ENCODE measurements at places on chromosomes 4 and X.

DNA sequence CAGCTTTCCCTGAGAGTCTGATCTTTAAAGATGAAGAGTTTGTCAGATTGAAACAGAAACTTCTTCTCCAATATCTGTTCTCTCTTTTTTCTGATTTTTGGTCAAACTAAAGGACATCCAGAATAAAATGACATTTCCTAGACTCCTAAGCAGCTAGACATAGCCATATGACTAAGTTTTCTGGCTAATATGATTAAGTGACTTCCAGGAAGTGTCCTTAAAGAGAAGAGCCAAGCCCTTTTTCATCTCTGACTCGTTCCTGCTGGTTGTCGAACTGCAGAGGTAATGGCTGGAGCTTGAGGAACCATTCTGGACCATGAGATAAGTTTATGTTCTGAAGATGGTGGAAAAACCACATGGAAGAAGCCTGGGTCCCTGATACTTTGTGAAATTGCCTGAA is 546.0 kb downstream of the BCOR start:
- no peak for DNase-seq

DNA sequence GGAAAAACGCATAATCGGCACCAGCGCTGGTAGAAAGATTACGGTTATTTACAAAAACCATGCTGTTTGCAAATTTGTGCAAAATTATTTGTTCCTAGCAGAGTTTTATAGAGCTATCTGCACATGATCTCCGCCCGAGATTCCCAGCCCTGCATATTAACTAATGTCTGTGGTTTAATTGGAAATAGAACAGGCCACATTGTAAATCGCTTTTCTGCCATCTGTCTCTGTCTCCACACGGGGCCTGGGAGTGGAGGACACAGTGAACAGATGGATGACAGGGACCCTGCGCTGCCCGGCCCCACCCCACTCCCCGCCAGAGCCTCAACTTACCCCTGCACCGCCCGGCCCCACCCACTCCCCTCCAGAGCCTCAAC is 126.9 kb downstream of the FAM53A start:
- DNase-seq, result no peak

- DNase-seq, result peak; percentile 0
These were observed 755.4 kb downstream of the SH3BGRL start for GRCh38 chrX:81957318-81957717.

DNA sequence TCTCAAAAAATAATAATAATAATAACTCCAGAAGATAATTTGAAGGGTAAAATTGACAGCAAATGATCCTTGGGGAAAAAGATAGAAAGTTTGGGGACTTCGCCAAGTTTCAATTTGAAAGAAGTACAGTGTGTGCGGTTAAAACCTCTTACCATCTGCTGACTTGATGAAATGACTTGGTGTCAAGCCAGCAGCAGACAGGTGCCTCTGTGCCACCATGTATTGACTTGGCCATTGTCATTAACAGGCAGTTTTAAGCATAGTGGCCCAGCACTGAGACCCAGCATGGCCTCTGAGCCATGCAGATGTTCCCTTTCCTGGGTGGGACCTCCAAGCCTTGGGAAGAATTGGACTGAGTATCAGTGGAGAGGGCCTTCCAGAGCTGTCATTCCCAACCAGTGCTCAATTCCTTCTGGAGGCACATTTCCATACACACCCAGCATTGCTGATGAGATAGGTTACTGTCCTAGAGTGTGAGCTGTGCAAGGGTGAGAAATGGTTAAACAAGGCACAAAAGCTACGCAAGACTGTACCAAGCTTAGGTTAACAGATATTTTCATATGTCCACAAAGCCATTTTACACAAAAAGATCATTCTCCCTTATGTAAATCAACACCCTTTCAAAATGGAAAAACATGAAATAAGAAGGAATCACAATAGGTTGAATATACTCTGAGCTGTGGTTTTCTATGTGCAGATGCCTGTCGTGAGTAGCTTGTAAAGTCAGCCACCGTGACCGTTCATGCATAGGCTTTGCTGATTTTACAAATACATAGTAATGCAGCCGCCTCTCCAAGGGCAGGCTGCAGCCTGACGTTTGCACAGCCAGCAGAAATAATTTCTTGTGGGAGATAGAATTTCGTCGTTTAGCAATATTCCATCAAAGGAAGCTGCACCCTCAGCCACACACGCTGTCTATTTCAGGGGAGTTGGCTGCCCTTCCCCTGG is 59.4 kb upstream of the FBXW7 start:
- peak; percentile 31 for DNase-seq

- peak; percentile 33 for DNase-seq
These were observed 238.2 kb downstream of the C4orf33 start for GRCh38 chr4:129334136-129334535.

- DNase-seq, result peak; percentile 71
These were observed 61.3 kb downstream of the ANTXR2 start for GRCh38 chr4:80011636-80012236.

GRCh38 chrX:427812-428725 is 41.4 kb upstream of the PPP2R3B start:
- peak; percentile 41 for DNase-seq

GRCh38 chr4:157912212-157912611 is 260.6 kb downstream of the GASK1B start:
- DNase-seq, result no peak

DNA sequence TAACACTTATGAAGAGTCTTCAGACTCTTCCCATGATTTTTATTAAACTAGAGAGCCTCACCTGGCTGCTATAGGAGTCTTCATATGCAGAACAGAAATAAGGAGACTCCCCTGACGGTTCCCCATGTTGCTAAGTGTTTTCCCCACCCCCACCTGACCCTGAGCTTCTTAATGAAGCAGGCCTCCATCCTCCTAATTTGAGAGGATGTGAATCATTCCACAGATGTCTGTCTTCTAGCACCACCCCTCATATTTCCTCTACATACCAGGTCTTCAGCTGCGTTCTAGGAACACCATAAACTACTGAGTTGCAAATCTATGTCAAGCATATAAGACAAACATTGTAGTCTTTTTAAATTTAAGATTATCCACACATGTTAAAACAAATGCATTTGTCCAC is 36.9 kb downstream of the RP2 start:
- DNase-seq, result peak; percentile 19

GRCh38 chr4:41160012-41160789 is 54.1 kb downstream of the APBB2 start:
- peak; percentile 90 for DNase-seq

DNA sequence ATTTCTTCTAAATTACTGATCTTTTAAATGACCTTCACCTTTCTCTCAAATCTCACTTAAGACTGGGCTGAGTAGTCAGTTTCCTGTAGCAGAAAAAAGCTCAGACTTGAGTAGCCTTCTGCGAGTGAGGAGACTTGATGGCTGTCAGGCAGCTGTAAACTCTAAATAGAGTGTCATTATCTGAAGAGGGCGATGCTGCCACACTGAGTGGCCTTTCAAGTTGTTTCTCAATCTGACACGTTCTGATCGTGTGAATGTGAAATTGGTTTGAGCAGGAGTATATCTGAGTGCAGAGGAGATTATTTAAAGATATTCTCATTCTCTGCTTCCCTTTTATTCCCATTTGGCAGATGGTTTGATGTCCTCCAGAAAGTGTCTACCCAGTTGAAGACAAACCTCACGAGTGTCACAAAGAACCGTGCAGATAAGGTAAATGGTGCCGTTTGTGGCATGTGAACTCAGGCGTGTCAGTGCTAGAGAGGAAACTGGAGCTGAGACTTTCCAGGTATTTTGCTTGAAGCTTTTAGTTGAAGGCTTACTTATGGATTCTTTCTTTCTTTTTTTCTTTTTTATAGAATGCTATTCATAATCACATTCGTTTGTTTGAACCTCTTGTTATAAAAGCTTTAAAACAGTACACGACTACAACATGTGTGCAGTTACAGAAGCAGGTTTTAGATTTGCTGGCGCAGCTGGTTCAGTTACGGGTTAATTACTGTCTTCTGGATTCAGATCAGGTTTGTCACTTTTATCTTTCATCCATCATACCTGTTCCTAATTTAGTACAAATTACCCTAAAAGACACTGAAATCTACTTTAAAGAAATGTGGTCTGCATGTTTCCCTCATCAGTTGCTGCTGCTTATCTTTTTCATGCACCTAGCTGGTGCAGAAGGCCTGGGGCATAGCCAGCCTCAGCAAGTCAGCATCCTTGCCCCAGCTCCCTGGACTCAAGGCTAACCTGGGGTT is 74.3 kb upstream of the MSANTD1 start:
- no peak for DNase-seq

- no peak for DNase-seq
These were observed 26.8 kb downstream of the CRMP1 start for GRCh38 chr4:5865896-5866599.

DNA sequence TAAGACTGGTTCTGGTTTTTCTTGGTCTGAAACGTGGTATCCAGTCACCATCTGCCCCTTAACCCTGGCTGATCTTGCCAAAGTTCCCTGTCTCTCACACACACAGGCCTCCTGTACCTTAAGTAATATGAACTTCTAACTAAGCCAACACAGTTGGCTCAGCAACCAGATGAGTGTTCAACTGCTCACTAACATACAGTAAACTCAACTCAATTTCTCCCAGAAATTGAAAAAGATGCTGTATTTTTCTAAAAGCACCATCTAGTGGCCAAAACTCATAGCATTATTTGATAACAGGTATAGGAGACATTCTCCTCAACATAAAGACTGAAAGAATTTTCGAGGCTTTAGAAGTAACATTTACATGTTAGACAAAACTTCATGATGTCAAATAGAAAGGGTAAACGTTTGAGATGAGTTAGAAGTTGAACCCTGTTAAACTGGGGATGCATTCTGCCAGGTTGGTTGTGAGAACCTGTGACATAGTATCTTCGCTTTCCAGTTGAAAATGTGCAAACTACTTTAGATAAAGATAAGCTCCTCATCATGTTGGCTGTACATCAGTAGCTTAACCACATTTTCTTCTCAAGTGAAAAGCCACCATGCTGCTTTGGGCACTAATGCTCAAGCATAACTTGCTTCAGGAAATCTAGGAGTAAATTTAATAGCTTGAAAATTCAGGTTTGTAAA is 31.2 kb downstream of the CCNI start:
- DNase-seq, result peak; percentile 77

DNA sequence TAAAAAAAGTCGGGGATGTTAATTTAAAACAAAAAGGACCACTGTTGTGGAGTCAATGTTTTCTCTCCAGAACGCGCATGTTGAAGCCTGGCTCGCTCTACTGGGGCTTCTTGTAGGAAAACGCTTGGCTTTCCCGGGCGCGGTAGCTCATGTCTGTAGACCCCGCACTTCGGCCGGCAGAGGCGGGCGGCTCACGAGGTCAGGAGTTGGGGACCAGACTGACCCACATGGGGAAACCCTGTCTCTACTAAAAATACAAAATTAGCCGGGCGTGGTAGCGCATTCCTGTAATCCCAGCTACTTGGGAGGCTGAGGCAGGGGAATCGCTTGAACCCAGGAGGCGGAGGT is 15.6 kb downstream of the NELFA start:
- DNase-seq, result no peak

- no peak for DNase-seq
These were observed 865.0 kb downstream of the CCSER1 start for GRCh38 chr4:90992213-90992612.

GRCh38 chrX:107669261-107669660 is 41.0 kb downstream of the PRPS1 start:
- no peak for DNase-seq

DNA sequence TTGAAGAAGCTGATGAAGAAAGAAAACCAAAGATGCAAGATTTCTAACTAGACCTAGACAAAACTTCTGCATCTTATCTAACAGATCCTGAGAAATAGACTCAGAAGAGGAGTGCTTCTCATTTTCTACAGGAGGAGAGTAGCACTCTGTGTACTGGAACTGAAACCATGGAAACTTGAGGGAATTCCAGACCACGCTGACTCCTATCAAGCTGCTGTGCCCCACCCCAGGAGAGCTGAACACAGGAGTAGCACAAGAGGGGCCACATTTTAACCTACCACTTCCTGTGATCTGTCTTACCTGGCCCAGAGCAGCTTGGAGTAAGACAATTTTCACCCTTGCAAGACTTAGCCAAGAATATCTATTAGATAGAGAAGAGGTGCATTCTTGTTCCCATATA is 248.9 kb downstream of the SCFD2 start:
- peak; percentile 64 for DNase-seq

DNA sequence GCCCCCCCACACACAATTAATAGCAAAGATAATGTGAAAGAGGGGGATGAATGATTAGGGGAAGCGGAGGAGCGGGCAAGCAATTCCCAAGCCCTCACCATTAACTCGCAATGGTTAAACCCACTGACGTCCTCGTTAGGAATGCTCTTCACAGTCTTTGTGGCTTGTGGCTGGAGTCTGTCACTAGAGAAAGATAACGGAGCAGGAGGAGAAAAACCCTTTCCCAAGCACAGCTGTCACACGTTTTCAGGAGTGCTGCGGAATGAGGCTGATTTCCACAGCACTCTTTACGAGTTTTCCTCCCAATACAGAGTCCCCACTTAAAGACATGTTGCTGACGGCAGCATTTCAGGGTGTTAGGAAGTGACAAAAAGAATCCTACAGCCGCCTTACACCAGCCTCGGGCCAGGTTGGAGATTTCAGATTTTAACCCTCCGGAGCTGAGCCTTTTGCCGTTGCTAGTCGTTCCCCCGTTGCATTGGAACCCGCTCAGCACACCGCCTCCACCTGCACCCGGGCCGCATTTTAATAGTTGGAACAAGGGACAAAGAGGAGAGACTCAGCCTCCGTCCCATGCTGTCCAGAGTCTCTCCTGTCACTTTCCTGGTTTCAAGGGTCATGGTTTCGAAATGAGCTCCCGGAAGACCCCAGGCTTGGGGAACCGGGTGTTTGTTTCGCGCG is 92.2 kb downstream of the GEMIN8 start:
- peak; percentile 5 for DNase-seq

GRCh38 chrX:131729295-131729694 is 185.4 kb downstream of the OR13H1 start:
- DNase-seq, result no peak

- no peak for DNase-seq
These were observed 22.1 kb downstream of the GRIA3 start for GRCh38 chrX:123206176-123206575.

DNA sequence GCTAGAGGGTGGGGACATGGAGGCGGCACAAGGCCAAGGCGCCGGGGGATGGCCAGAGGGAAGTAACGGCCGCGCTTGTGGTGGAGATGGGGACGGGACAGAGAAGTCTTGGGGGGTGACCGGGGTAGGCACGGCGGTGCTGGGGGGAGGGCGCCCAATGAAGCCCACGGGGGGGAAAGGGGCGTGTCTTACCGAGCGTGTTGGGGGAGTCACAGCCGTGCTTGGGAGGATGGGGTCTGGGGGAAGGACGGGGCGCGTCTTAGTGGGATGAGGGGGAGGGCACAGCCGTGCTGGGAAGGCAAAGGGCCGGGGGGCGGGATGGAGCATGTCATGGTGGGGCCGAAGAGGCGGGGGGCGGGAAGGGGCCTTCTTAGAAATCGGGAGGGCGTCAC is 952 bp downstream of the ARSD start:
- DNase-seq, result no peak
